ENCODE measurements at places on chromosomes 16 and 17.

DNA sequence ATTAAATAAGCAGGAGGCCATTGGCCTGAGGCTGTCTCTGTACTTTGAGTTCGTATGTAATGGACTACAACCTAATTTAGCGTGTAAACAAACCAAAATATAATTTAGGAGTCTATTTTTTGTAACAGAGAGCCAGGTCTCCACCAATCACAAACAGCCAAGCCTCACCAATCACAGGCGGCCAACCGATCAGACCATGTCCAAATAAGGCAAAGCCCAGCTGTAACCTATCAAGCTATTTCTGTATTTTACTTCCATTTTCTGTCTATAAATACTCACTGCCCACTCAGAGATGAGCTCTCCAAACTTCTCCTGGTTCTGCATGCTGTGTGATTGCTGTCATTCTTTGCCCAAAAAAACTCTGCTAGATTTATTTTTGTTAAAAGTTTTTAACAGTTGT, 322.7 kb downstream of the NPIPA8 start:
- no peak for DNase-seq

DNA sequence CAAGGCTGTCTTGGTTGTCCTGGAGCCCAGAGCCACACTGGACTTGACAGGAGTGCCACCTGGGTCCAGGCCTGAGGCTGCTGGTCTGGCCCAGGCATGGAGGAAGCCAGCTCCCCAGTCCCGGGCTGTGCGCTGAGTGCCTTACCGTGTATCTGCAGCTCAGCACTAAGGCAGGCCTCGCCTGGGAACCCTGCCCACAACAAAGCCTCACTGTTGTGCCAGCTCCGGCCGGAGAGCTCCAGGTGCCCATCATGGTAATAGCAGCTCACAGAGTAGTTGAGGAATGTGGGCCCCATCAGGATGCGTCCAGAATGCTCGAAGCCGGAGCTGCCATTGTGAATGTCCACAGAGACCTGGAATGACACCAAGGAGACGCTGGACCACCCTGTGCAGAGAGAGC, 72.2 kb downstream of the RMI2 start:
- no peak for DNase-seq

- no peak for DNase-seq
Measured at GRCh38 chr17:49241692-49242397, 11.3 kb upstream of the PHOSPHO1 start.

GRCh38 chr16:67021321-67021720, 7.6 kb upstream of the CBFB start:
- no peak for DNase-seq

DNA sequence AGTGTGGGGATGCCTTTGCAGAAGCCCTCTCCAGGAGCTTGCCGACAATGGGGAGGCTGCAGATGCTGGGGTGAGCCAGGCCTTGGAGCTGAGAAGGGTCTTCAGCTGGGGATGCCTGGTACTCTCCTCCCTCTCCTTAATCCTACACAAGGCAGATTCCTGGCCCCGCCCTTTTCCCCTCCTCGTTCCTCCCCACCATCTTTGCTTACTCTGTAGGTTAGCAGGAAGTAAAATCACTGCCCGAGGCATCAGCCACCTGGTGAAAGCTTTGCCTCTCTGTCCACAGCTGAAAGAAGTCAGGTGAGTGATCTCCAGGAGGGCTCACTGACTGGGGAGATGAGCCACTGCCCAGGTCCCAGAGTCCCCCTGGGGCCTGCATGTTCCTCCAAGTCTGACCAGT, 38.7 kb downstream of the NLRC5 start:
- no peak for DNase-seq

DNA sequence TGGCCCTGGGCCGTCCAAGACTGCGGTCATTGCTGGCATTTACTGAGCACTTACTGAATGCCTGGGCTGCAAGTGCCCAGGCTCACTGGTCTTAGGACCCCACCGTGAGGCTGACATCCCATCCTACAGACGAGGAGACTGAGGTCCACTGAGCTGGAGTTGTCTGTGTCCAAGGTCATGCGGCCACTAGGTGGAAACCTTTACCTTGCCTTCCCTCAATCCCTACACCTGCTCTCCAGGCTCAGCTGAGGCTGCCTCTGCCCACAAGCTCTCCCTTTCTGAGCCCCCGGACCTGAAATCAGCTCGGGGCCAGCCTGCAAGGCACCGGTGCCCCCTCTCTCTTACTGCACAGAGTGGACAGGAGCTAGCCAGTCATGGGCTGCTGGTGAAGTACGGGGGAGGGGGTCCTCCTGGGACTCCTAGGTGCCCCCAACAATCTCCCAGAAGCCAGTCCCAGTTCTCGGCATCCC, 1.5 kb downstream of the CASKIN1 start:
- DNase-seq = no peak

GRCh38 chr16:66359012-66359411, 7.5 kb upstream of the CDH5 start:
- no peak for DNase-seq

GRCh38 chr16:76681296-76681695, 404.1 kb downstream of the CNTNAP4 start:
- no peak for DNase-seq

- no peak for DNase-seq
Measured at GRCh38 chr17:68603027-68603426, 1.9 kb upstream of the FAM20A start.

DNA sequence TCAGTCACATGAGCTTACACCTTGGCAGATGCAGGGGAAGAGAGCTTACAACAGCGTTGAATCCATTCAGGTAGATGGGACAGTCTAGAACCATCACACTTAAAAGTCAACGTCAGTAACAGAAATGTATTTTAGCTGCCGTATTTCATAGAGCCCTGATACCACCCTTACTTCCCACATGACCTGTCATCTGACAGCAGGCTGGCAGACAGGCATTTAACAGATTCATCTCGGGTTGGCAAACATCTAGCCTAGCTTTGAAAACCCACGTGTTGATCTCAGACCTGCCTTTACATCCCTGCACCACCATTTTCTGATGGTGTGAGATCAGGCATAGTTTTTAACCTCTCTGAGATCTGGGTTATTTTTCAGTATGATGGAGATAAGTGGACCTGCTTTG, 177.9 kb upstream of the HSBP1 start:
- no peak for DNase-seq

GRCh38 chr16:88333848-88334777, 48.6 kb upstream of the ZNF469 start:
- no peak for DNase-seq

DNA sequence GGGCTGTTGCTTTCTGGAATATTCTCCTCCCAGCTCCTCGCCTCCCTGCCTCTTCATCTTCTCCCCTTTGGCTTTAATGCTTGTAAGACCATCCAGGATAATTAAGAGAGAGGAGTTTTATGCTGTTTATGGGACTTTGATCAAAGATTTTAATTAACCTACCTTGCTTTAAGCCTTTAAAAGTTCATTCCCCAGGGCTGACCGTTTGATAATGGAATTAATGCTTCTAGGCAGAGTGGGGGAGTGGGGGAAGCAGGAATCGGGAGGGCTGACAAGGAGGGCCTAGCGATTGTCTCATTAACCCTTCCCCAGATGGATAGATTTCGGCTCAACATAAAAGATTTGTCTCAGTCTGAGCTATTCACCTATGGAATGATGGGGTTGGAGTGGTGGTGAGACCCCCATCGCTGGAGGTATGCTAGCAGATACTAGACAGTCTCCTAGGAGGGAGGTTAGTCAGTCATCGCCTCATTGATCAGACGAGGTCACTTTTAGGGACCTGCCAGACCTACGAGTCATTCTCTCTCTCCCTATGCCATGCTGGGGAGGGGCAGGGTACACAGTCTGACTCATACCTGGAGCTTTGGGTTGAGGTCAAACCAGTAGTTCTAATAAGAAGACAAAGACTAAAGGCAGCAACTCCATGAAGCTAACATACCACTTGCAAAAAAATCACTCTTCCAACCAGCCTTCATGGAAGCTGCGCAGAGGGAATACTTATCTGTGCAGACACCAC, 236.6 kb upstream of the NLRP1 start:
- DNase-seq = no peak

DNA sequence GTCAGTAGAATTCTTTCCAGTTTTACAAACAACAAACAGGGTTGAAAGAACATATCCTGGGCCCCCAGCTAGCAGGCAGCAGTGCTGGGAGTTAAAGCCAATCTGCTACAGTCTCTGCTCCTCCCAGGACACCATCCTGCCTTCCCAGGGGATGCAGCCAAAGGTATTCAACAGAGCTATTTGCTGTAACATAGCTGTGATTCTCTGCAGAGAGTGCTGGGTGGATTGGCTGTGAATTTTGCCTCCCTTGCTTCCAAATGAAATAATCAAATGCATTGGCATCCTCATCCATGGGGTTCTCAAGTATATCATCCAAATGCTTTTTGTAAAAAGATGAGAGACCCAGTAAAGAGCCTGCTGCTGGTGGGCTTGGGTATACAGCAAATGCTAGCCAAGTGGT, 124.3 kb downstream of the NPIPB5 start:
- no peak for DNase-seq

DNA sequence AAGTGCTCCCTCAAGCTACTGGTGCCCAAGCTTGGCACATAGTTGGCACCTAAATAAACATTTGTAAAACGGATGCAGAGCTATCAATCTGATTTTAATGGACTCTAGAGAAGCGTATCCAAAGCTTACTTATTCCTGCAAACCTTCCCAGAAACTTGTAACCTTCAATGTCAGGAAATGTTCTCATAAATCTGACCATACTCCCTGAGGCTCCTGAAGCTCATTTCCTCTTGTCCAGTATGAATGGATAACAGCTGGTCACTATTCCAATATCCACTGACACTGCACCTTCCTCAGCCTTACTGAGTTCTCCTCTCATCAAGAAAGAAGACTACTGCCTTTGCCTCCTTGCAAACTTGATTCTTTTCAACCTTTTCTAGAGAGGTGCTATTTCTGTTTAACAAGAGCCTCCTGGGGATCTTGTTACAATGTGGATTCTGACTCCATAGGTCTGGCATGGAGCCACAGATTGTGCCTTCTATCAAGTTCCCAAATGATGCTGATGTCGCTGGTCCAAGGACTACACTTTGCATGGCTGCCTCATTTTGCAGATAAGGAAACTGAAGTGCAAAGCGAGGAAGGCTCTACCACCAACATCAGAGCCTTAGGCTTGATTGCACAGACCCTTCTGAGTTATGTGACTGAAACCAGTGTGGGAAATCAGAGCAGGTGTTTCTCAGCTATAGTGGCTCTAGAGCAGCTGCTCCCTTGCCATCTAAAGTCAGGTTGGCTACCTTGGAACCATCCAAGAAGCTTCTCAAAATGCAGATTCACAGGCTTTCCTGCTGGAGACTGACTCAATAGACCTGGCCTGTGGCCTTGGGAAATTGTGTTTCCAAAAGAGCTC, 377.8 kb downstream of the SOX9 start:
- DNase-seq = no peak

DNA sequence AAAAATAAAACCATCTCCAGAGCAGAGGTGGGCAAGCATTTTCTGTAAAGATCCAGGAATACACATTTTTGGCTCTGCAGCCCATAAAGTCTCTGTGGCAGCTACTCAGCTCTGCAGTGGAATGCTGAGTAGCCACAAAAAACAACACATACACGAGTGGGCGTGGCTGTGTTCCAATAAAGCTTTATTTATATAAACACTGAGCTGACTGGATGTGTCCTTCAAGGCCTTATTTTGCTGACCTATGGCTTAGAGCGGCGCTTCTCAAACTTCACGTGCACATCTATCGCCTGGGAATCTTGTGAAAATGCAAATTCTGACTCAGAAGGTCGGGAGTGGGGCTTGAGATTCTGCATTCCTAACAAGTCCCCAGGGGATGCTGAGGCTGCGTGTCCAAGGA, 39.7 kb downstream of the XYLT1 start:
- DNase-seq = no peak

DNA sequence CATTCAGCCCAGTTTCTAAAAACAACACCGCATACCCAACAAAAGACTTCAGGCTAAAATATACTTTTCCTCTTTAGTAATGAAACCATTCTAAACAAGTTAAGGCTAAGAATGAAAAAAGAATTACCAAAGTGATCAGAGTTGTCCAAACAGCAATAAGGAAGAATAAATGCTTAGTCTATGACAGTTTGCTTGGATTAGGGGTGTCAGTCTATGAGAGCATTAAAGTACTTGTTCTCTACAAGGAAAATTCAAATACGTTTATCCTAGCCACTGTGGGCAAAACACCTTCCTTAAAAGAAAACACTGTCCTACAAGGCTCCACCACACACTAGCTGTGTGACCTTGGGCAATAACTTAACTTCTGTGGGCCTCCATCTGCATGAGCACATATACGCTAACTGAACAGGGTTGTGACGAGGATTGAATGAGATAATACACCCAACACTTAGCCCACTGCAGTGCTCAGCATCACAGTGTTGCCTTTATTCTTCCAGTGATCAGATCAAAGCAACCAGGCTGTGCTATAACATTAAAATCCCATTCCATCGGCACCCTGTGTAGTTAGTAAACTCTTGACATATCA, 53.6 kb downstream of the TEX2 start:
- no peak for DNase-seq

- DNase-seq = peak; percentile 42
Measured at GRCh38 chr17:10210151-10210574, 11.8 kb upstream of the GAS7 start.

DNA sequence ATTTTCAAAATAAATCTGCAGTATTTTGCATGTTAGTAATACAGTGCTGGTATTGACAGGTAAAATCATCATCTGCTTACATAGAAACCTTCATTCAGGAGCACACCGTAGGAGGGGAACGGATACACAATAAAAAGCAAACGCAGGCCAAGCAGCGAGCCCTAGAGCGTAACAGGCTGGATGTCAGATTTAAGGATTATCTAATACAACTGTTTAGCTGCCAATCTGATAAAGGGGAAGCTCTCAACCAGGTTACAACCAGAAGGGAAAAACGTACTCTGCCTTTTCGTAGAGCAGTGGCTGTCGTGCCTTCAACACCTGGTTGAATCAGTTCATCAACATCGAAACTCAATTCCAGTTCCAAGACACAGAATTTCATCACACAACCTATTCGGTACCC, 16.4 kb upstream of the CUEDC1 start:
- no peak for DNase-seq

GRCh38 chr16:61362585-61362984, 673.7 kb downstream of the CDH8 start:
- no peak for DNase-seq

- DNase-seq = no peak
Measured at GRCh38 chr16:83244057-83244456, 563.7 kb upstream of the HSBP1 start.

- DNase-seq = no peak
Measured at GRCh38 chr17:56754523-56755208, 79.1 kb downstream of the C17orf67 start.

DNA sequence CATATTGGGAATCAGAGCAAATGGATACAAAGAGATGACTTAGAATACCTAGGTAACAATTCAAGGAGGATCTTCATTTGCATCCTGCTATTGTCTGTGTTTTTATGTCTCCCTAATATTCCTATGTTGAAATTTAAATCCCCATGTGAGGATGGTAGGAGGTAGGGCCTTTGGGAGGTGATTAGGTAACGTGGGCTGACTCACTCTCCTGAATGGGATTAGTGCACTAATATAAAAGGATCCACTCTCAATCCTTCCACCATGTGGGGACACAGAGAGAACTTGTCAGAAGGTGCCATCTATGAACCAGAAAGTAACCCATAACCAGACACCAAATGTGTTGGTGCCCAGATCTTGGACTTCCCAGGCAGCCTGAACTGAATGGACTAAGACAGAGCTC, 83.4 kb downstream of the CDH8 start:
- DNase-seq = no peak
